Left renal pelvis (tissue), 4 donors: ENCODE measurements at places on chromosomes 7 and 10.

DNA sequence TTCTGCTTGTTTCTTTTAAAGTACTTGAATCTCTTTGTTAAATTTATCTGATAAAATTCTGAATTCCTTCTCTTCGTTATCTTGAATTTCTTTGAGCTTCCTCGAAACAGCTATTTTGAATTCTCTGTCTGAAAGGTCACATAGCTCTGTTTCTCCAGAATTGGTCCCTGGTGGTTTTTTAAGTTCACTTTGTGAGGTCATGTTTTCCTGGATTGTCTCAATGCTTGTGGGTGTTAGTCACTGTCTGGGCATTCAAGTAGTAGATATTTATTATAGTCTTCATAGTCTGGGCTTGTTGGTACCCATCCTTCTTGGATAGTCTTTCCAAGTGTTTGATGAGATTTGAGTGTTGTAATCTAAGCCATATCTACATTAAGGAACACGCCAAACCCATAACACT, 1060.6 kb downstream of the LRMDA start:
- no peak for DNase-seq

DNA sequence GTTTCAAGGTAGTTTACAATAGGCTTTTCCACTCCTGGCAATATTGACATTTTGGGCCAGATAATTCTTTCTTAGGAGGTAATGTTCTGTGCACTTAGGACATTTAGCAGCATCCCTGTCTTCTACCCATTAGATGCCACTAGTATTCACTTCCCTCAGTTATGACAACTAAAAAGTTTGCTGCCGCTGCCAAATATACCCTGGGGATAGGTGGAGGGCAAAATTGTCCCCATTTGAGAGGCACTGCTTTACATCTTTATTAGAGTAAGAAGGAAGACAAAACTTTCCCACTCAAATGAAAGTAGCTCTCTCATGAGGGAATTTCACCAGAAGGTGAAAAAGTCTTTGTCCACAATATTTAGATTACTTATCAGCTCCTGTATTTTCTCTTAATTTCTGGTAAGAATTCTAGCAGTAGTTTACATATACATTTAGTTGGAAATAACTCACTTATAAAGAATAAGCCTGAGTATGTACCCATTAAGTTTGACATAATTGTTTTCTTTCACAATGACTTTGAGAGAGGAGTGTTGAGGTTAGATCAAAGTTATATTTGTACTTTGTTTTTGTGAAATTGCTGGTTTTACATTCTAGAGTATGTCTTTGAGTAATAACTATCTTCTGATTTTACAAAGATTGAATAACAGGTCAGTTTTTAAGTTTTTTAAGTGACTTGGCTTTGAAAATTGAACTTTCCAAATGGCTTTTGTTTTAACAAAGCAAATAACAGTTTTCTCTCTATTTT, 46.0 kb downstream of the HELLS start:
- DNase-seq = no peak

DNA sequence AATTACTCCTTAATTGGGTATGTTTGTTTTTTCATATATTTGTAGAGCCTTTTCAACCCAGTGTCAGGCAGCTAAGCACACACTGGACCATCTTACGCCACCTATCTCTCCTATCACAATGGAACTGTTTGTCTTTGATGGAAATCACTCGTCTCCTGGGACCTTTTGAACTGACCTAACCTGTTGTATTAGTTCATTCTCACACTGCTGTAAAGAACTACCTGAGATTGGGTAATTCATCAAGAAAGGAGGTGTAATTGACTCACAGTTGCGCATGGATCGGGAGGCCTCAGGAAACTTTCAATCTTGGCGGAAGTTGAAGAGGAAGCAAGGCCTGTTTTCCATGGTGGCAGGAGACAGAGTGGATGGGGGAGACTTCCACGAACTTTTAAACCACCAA, 182.0 kb downstream of the TCERG1L start:
- DNase-seq = no peak

GRCh38 chr7:143418681-143419458, 10.2 kb upstream of the EPHA1 start:
- DNase-seq = no peak

DNA sequence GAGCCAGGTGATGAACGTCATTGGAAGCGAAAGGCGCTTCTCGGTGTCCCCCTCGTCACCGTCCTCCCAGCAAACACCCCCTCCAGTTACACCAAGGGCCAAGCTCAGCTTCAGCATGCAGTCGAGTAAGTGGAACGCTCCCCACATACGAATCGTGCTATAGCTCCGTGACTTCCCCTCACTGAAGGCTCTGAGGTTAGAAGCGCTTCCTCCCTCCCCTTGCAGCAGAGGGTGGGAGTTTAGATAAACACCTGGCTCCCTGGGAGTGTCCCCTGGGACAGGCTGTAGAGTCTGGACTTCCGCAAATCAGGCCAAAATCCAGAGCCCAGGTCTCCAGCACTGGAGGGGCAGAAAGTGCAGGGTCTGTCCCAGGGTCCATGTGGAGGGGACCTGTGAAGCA, 105.0 kb upstream of the NPS start:
- no peak for DNase-seq

DNA sequence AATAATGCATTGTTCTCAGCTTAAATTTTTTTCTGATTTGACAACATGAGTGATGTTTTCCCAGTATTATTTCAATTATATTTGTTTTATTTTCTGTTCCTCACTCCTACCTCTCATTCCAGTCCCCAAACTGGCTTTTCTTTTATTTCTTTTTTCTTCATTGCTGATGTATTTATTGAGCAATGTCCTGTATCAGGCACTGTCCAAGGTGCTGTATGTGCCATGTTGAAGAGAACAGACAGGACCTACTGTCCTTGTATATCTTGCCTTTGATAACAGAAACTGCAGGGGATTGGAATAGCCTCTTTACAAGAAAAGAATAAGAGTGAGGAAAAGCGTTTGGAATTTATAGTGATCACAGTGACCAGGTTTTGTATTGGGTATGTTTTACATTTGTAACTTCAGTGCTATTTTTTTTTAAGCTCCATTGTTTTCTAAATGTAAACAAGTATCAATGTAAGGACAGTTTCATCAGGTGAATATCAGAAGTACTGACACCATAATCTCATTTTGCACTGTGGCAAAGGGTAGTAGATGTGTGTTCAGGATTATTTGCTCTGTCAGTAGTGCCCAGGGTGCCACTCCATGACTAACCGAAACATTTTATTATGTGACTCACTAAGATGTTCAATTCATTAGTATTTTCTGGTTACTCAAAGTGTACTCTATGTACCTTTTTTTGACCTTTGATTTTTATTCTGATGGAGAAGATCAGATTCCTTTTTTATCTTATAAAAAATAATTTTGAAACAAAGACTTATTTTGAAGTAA, 15.6 kb upstream of the CLDN12 start:
- no peak for DNase-seq

GRCh38 chr10:133271521-133272300, 5.0 kb downstream of the ADAM8 start:
- no peak for DNase-seq

DNA sequence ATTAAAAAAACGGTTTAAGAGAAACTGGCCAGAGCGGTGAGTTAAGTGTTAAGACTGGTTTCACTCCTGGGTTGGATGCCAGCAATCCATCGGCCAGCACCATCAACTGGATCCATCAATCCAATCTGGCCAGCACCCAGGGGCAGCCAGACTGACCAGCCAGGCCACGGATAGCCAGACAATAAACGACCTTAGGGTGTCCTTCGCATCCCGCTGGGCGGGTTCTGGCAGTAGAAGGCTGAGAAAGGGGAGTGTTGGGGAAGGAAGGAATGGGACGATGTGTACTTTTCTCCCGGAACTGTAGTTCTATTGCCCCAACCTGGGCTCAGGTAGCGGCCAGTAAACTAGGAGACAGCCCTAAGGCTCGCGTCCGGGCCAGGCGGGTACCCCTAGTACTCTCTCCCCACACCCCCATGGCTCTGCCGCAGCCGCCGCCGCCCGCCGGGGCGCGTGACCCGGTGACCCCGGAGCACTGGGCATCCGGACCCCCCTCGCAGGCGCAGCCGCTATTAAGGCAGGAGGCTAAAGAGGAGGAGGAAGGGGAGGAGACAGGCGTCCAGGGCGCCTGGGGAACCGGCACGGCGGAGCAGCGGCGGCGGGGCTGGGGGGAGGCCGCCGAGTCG, at the start of gene CASD1:
TSS of gene CASD1 (plus strand) at position 546 of the 623 bp plus-strand sequence. CDS start 276 bp downstream, outside the sequence.
- DNase-seq = no peak

- DNase-seq = no peak
These were observed 132.6 kb downstream of the USP6NL start for GRCh38 chr10:11478807-11479206.

- DNase-seq = no peak
These were observed 48.5 kb upstream of the BHLHA15 start for GRCh38 chr7:98162758-98163157.

DNA sequence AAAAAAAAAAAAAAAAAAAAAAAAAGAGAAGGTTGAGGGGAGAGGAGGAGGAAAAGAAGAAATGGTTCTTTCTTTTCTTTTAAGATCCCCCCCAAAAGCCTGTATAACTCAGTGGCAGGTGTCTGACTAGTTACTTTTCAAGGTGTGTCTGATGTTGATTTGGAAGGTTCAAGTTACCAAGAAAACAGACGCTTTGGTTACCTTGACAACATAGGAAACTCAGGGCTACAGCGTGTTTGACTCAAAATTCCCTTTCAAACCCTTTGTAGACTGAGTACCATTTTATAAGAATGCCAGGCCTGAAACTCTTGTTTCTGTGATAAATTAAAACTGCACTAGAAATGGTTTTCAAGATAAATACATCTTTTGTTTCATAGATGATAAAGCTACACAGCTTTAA, 286.8 kb downstream of the SKIDA1 start:
- no peak for DNase-seq

- DNase-seq = no peak
These were observed 74.3 kb downstream of the AVL9 start for GRCh38 chr7:32569388-32570289.

GRCh38 chr7:116271161-116271913, 61.0 kb downstream of the TES start:
- DNase-seq = no peak

DNA sequence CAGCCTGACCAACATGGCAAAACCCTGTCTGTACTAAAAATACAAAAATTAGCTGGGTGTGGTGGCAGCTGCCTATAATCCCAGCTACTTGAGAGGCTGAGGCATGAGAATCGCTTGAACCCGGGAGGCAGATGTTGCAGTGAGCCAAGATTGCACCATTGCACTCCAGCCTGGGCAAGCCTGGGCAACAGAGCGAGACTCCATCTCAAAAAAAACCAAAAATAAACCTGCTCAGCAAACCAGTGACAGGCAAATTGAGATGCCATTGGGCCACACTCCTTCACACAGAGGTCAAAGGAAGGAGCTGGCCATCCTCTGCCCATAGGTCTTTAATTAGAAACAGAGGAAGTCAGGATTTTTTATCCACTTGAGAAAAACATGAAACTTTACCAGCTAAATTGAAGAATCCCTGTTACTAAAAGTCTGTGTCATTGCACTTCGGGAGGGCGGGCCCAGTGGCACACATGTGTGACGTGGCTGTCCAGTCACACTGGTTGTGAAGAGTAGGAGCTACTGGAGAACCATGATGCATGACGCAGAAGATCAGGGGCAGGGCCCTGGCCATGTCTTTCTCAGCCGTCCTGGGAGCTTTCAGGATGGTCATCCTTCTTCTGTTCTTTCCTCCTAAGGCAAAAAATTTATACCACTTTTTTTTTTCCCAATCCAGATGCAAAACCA, 118.3 kb upstream of the ZNF438 start:
- DNase-seq = no peak

DNA sequence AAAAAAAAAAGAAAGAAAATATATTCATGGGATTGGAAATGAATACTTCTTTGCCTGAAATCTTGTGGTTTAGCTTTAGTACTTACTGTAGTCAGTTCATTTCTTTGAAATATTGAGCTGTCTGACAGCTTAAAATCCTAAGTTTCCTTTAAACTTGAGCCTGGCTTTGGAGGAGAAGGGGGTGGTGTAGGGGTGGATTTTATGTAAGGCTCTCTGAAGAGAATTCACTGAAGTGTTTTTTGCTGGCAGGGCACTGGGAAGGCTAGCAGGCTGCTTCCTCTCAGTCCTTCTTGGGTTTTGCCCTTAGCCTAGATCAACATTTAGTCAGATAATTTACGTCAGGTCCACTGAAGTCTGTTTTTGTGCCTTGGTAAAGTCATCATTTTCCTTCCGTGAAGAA, 516.5 kb downstream of the AUTS2 start:
- no peak for DNase-seq

- DNase-seq = no peak
These were observed 1.5 kb downstream of the ECHDC3 start for GRCh38 chr10:11743461-11744338.

- DNase-seq = no peak
These were observed 30.0 kb downstream of the PAX2 start for GRCh38 chr10:100775386-100775785.

GRCh38 chr7:122709930-122710646, 7.4 kb upstream of the RNF148 start:
- DNase-seq = no peak

DNA sequence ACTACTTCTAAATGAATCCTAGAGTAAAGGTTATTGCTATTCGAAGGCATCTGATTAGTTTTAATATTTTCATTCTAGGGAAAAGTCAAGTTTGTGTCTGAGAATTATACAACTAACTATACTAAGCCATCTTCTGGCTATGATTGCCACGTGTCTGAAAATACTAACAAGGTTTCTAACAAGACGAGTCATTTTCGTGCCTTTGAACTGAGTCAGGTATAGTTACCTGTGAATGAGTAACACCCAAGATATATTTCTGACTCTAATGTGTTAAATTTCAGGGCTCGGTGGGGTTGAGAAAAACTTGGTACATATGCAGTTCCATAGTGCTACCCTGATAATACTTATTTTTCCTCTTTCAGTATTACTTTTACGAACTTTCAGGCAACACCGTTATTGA, 35.5 kb downstream of the TASOR2 start:
- DNase-seq = no peak

DNA sequence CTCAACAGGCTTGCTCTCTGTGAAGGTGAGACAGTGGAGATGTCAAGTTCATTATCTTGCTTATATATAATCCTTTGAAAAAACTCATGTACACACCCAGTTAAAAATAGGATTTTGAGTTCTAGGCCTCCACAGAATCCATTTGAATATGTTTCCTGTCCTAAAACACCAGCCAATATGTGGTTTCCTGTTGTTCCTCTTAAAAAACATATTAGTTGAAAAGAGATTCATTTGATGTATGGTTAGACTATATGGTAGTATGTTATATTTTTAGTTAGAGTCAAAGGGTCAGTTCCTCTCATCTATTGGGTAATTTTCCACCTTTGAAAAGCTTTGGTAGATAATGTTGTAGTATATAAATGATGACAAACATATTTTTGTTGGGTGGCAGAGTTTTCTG, 16.0 kb downstream of the PPP1R9A start:
- DNase-seq = no peak

GRCh38 chr7:31126976-31127375, 74.9 kb downstream of the ADCYAP1R1 start:
- no peak for DNase-seq

GRCh38 chr10:69321865-69322264, 43.6 kb downstream of the HK1 start:
- DNase-seq = no peak

GRCh38 chr7:16638282-16639280, 7.0 kb downstream of the ANKMY2 start:
- DNase-seq = no peak

GRCh38 chr7:53684693-53685092, 649.3 kb downstream of the POM121L12 start:
- no peak for DNase-seq

GRCh38 chr7:26356929-26357798, 65.5 kb downstream of the SNX10 start:
- DNase-seq = no peak
